ENCODE measurements at places on chromosomes 1 and 21. TPM values are rescaled to one million over a fixed set of nuclear protein-coding genes. Genes with fewer than 3 reads are reported as not detected.

Gene CACNA1E
- total RNA-seq, result 0.41 TPM

Gene ACTL8
- not detected for total RNA-seq

Gene EFNA3
- 0.92 TPM for total RNA-seq

Gene HES2
- total RNA-seq, result 3.2 TPM

Gene FAM78B
- 0.82 TPM for total RNA-seq

Gene OR2T34
- total RNA-seq, result not detected

Gene CNIH3
- total RNA-seq, result 2.6 TPM

Gene RAP1GAP
- total RNA-seq, result 2.7 TPM

Gene KCNH1
- total RNA-seq, result 2.5 TPM

Gene LCE1C
- not detected for total RNA-seq

Gene DIO1
- total RNA-seq, result not detected

Gene CYP4Z1
- not detected for total RNA-seq

Gene ATP1A2
- total RNA-seq, result 144 TPM

Gene ADAMTS5
- total RNA-seq, result 9.8 TPM

Gene HEYL
- 12.4 TPM for total RNA-seq

Gene OR10J1
- not detected for total RNA-seq

Gene KCND3
- total RNA-seq, result 2.6 TPM

Gene LRIG2
- total RNA-seq, result 24.9 TPM

Gene S100A7
- total RNA-seq, result 2.6 TPM

Gene MMP23B
- 18.1 TPM for total RNA-seq

Gene THEM5
- total RNA-seq, result not detected

Gene TRMT1L
- total RNA-seq, result 40.9 TPM

Gene CCDC190
- total RNA-seq, result 11.8 TPM

Gene CHRM3
- total RNA-seq, result 6.1 TPM

Gene CLIC6
- total RNA-seq, result 2.1 TPM

Gene ERO1B
- 5.5 TPM for total RNA-seq

Gene GUCA2B
- total RNA-seq, result not detected

Gene AMY1B
- total RNA-seq, result not detected

Measured in tongue (tissue), 3 donors.